Kidney tubule cell (primary cell): ENCODE measurements at places on chromosomes 3 and 15.
A peak's percentile ranks its signal among the peaks of the same experiment; 100 is the strongest.

- peak; percentile 56 for DNase-seq
Measured at GRCh38 chr15:24054547-24055245, 367.6 kb upstream of the NDN start.

DNA sequence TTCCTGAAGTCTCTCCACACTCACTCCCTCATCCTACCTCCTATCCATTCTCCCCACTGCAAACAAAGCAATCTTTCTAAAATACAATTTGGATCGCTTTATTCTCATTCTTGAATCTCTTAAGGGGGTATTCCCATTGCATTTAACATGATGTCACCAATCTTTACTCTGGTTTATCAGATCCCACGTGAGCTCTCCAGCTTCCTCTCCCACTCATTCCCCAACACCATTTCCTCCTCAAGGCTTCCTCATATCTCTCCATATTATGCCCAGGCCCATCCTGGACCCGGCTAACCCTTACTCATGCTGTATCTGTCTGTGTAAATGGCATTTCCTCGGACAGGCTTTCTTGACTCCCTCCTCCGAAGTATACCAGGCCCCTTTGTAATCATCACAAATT lies 165.0 kb downstream of the CD47 start:
- DNase-seq, result no peak

GRCh38 chr3:123876858-123877257 lies 7.3 kb downstream of the MYLK start:
- DNase-seq, result no peak

GRCh38 chr15:95300958-95301357 lies 1029.5 kb upstream of the NR2F2 start:
- DNase-seq, result no peak

GRCh38 chr15:26376243-26376642 lies 396.6 kb downstream of the GABRB3 start:
- no peak for DNase-seq

GRCh38 chr3:187104342-187104741 lies 35.0 kb downstream of the RPL39L start:
- DNase-seq, result no peak

- DNase-seq, result no peak
Measured at GRCh38 chr3:13541691-13542090, 7.2 kb upstream of the FBLN2 start.

- DNase-seq, result no peak
Measured at GRCh38 chr3:178546079-178546478, 9.8 kb downstream of the KCNMB2 start.

- no peak for DNase-seq
Measured at GRCh38 chr3:187120326-187120725, 19.0 kb downstream of the RPL39L start.

GRCh38 chr3:181292984-181293383 lies 303.4 kb upstream of the DNAJC19 start:
- DNase-seq, result peak; percentile 60

- peak; percentile 88 for DNase-seq
Measured at GRCh38 chr3:36893137-36893557, 51.7 kb downstream of the TRANK1 start.

DNA sequence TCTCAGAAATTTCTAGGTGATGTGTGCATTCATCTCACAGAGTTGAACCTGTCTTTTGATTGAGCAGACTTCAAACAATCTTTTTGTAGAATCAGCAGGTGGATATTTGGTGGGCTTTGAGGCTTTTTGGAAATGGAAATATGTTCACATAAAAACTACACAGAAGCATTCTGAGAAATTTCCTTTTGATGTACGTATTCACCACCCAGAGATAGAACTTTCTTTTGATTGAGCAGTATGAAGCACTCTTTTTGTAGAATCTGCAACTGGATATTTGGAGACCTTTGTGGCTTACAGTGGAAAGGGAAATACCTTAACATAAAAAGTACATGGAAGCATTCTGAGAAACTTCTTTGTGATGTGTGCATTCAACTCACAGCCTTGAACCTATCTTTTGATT lies 3515.0 kb downstream of the GOLGA6L6 start:
- DNase-seq, result no peak

GRCh38 chr15:76197703-76198455 lies 113.4 kb downstream of the ETFA start:
- DNase-seq, result peak; percentile 88

- peak; percentile 79 for DNase-seq
Measured at GRCh38 chr15:80710635-80711554, 15.8 kb downstream of the ABHD17C start.

DNA sequence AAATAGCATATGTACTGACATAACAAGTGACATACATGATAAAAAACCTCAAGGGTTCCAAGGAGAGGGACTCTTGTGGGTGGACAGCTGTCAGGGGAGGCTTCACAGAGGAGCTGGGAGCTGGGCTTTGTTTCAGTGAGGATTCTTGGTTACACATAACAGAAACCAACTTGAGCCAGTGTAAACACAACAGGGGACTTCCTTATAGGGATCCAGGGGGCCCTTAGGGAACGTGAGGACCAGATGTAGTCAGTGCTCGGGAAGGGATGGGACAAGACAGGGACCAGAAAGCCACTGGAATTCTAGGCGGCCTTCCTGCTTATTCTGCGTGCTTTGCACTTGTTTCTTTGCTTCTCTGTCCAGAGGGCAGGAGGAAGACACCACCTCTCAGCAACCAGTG lies 34.9 kb downstream of the SNAPC5 start:
- DNase-seq, result peak; percentile 39
